Type B pancreatic cell (in vitro differentiated cells): ENCODE measurements at places on chromosomes 5 and 9. TPM values are rescaled to one million over a fixed set of nuclear protein-coding genes. Genes with fewer than 3 reads are reported as not detected.

DELE1 gene
- 45.7 and 67.9 TPM in 2 replicates for total RNA-seq

- peaks cover 4% of the 10 kb centered on the region for H3K36me3 ChIP-seq
- peaks cover 78% of the 10 kb centered on the region for H3K27me3 ChIP-seq
- no peak for DNase-seq
- H3K27ac ChIP-seq, result peak overlapping the region; percentile 76
- peak overlapping the region; percentile 90 for H3K4me3 ChIP-seq
- H3K4me1 ChIP-seq, result peaks cover 25% of the 10 kb centered on the region
These were observed 922 bp downstream of the LMX1B start for GRCh38 chr9:126614455-126615244.

DNA sequence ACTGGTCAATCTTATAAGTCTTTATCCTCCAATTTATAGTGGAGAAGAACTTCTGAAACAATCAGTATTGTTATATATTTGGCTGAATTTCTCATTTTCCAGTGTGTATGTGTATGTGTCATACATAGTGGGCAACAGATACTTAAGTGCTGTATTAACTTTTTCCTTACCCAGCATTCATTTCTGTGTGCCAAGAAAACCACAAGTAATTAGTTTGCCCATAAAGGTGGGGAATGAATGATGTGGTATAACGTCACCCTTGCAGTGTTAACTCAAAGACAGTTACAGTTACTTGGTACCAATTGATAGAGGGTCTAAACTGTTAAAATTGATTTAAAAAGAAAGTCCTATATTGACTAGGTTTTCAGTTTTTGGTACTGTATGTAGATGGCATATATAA is 2.0 kb downstream of the OGN start:
- H3K27ac ChIP-seq, result no peak overlapping the region
- no peaks in the 10 kb centered on the region for H3K27me3 ChIP-seq
- H3K4me3 ChIP-seq, result no peak overlapping the region
- peaks cover 5% of the 10 kb centered on the region for H3K4me1 ChIP-seq
- H3K36me3 ChIP-seq, result no peaks in the 10 kb centered on the region
- DNase-seq, result no peak

GRCh38 chr5:32621256-32621655 is 35.9 kb downstream of the SUB1 start:
- no peak overlapping the region for H3K27ac ChIP-seq
- DNase-seq, result no peak
- H3K4me3 ChIP-seq, result no peak overlapping the region
- no peaks in the 10 kb centered on the region for H3K36me3 ChIP-seq
- peaks cover 2% of the 10 kb centered on the region for H3K27me3 ChIP-seq
- no peaks in the 10 kb centered on the region for H3K4me1 ChIP-seq

LCN1 gene
- not detected in 2 replicates for total RNA-seq

GRCh38 chr5:124675931-124676846 is 70.2 kb downstream of the ZNF608 start:
- no peak overlapping the region for H3K27ac ChIP-seq
- peak overlapping the region; percentile 10 for H3K4me3 ChIP-seq
- peaks cover 19% of the 10 kb centered on the region for H3K36me3 ChIP-seq
- no peak for DNase-seq
- peaks cover 63% of the 10 kb centered on the region for H3K4me1 ChIP-seq
- no peaks in the 10 kb centered on the region for H3K27me3 ChIP-seq

DNA sequence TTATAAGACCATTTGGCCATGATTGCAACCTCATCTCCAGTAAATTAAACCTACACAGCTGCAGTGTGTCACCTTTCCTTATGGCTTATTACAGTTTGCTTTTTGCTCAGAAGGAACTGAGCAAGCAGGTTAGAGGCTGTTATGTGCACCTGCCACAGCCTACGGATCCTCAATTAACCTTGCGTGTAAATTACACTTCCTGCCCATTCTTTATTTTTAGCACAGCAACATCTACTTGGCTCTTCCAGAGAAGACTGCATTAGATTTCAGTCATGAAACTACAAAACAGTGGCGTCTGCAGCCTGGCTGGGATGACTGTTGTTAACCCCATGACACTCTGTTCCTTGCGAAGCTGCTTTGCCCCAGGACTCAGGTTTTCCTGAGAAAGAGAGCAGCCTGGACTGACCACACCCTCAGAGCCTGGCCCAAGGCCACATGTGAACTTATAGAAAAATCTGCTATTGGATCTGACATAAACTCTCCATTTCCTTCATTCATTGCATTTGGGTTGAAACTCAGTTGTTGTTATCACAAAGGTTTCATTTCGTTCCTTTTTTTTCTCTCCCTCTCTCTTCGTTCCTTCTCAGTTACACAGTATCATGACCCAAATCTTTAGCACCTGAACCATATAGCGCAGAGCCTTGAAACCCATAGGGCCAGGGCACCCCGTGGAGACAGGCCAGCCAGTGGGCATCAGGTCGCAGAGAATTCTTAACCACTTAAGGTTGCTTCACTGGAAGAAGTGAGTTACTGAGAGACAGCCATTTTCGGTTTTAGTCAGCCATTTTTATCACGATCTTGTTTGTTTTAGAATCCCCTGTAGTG is 138.6 kb downstream of the PALM2AKAP2 start:
- no peak for DNase-seq
- H3K27ac ChIP-seq, result no peak overlapping the region
- H3K27me3 ChIP-seq, result no peaks in the 10 kb centered on the region
- peaks cover 3% of the 10 kb centered on the region for H3K36me3 ChIP-seq

DNA sequence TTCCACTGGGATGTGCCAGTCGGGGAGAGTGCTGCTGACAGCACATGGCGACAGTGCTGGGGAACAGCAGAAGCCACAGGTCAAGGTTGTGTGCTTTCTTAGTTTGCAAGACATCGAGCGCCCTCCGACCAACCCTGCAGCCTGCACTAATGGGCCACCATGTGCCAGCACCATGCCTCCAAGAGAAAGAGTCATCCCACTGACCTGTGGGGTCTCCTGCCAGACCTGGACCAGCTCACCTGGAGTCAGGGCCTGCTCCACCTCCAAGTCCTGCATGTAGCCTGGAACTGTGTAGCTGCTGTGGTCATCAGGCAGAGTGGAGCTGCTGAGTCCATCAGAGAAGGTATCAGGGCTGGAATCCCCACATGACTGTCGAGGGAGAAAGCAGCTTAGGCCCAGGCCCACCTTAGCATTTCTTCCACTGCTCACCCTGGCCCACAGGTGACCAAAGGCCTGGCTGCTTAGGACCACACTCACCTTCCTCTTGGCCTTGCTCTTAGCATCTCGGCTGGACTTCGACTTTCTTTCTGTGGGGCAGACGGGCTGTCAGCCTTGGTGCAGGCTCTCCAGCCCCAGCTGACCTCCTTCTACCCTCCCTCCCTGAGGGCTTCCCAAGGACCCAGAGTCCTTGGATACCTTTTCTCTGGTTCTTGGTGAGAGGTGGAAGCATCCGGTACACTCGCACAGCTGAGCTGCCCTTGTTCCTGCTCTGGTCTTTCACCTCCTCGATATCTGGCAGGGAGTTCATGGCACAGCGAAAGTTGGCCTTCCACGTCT is 4.1 kb downstream of the IRF1 start:
- peaks cover 14% of the 10 kb centered on the region for H3K36me3 ChIP-seq
- no peaks in the 10 kb centered on the region for H3K27me3 ChIP-seq
- H3K4me3 ChIP-seq, result no peak overlapping the region
- H3K27ac ChIP-seq, result peak overlapping the region; percentile 31

GRCh38 chr9:101478906-101479305 is 43.3 kb upstream of the ALDOB start:
- H3K27ac ChIP-seq, result peak overlapping the region; percentile 96
- H3K36me3 ChIP-seq, result peaks cover 18% of the 10 kb centered on the region
- peaks cover under 1% of the 10 kb centered on the region for H3K27me3 ChIP-seq
- H3K4me1 ChIP-seq, result peaks cover 21% of the 10 kb centered on the region

DNA sequence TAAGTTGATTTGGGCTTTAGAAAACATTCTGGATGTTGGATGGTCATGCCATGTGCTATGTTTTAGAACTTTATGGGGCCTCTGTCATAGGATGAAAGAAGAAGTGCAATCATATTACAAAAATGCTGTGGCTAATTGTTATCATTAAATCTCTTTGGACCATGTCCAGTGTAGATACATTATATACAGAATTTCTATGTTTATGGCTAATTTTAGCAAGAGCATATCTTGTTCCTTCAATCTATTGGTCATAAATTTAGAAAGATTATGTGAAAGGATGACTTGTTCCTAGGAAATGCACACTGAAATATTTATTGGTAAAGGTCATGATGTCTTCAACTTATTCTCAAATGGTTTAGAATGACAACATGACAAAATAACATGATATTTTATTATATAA is 42.4 kb upstream of the ELL2 start:
- H3K27me3 ChIP-seq, result no peaks in the 10 kb centered on the region
- H3K4me1 ChIP-seq, result no peaks in the 10 kb centered on the region
- DNase-seq, result no peak

CMYA5 gene
- 1.2 and 1.4 TPM in 2 replicates for total RNA-seq

DNA sequence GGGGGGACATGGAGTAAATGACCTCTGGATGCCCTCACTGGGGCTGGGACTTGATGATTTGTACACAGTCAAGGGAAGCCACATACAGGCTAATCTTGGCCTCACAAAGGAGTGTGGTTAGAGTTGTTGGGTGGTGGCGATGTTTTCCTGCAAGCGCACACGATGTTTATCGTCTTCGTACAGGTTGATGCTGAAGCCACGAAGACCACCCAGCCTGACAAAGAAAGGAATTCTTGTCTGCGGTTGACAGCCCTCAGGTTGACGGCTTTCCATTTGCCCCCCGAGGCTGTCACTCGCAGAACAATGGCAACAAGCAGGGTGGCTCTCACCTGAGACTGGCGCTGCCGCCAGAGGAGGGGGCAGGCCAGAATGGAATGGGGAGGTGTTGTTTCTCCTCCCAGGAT is 14.1 kb upstream of the XPA start:
- peaks cover 8% of the 10 kb centered on the region for H3K4me1 ChIP-seq
- no peak for DNase-seq
- no peaks in the 10 kb centered on the region for H3K36me3 ChIP-seq
- H3K4me3 ChIP-seq, result peak overlapping the region; percentile 13

GRCh38 chr5:9198394-9198793 is 347.5 kb downstream of the SEMA5A start:
- H3K4me1 ChIP-seq, result peaks cover 5% of the 10 kb centered on the region
- H3K36me3 ChIP-seq, result peaks cover 36% of the 10 kb centered on the region
- H3K4me3 ChIP-seq, result no peak overlapping the region
- no peaks in the 10 kb centered on the region for H3K27me3 ChIP-seq
- H3K27ac ChIP-seq, result no peak overlapping the region

PCDHB5 gene
- total RNA-seq, result 7.3 and 28.8 TPM in 2 replicates

- H3K4me3 ChIP-seq, result peak overlapping the region; percentile 98
- no peak for DNase-seq
- H3K4me1 ChIP-seq, result peaks cover 27% of the 10 kb centered on the region
- H3K36me3 ChIP-seq, result peaks cover 39% of the 10 kb centered on the region
- H3K27me3 ChIP-seq, result no peaks in the 10 kb centered on the region
These were observed 1.8 kb downstream of the SMIM15 start for GRCh38 chr5:61160497-61160896.

GRCh38 chr9:35293376-35293964 is 131.7 kb downstream of the UNC13B start:
- H3K36me3 ChIP-seq, result peaks cover 6% of the 10 kb centered on the region
- no peak for DNase-seq
- H3K4me1 ChIP-seq, result peaks cover 9% of the 10 kb centered on the region
- no peaks in the 10 kb centered on the region for H3K27me3 ChIP-seq

GRCh38 chr5:146758938-146759337 is 119.6 kb downstream of the PPP2R2B start:
- H3K36me3 ChIP-seq, result peaks cover 5% of the 10 kb centered on the region
- DNase-seq, result no peak
- no peak overlapping the region for H3K27ac ChIP-seq
- H3K4me1 ChIP-seq, result peaks cover 36% of the 10 kb centered on the region
- H3K4me3 ChIP-seq, result no peak overlapping the region

- H3K36me3 ChIP-seq, result no peaks in the 10 kb centered on the region
- no peak for DNase-seq
- no peaks in the 10 kb centered on the region for H3K27me3 ChIP-seq
- H3K4me3 ChIP-seq, result no peak overlapping the region
These were observed 11.7 kb downstream of the MED7 start for GRCh38 chr5:157130925-157131324.

DNA sequence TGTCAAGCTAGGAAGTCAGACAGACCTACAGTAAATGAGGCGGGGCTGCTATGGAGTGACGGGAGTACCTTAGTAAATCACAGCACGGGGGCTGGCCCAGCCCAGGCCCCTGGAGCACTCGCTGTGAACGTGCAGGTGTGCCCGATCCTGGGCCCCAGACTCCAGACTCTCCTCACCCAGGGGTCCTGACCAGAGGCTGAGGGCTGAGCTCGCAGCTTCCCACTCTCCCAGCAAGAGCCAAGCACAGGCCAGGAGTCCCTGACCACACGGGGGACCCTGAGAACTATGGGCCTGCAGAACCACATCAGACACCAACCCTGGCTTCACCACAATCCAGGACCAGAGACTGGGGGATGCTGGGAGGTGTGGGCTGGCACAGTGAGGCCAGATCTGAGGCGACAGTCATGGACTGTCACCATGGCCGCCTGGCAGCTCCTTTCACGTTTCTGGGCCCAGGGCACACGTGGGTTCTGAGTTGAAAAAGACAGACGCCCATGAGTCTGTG is 73.4 kb downstream of the ADAMTS2 start:
- H3K27me3 ChIP-seq, result no peaks in the 10 kb centered on the region
- H3K4me3 ChIP-seq, result no peak overlapping the region
- DNase-seq, result peak; percentile 56
- no peak overlapping the region for H3K27ac ChIP-seq
- peaks cover 9% of the 10 kb centered on the region for H3K4me1 ChIP-seq
- H3K36me3 ChIP-seq, result no peaks in the 10 kb centered on the region

- peaks cover 52% of the 10 kb centered on the region for H3K4me1 ChIP-seq
- no peaks in the 10 kb centered on the region for H3K27me3 ChIP-seq
These were observed 127.1 kb downstream of the TRIO start for GRCh38 chr5:14270209-14270702.

CD72 gene
- total RNA-seq, result 1.5 and 2.8 TPM in 2 replicates

GRCh38 chr5:4145511-4145910 is 549.9 kb downstream of the IRX1 start:
- H3K36me3 ChIP-seq, result no peaks in the 10 kb centered on the region
- H3K4me1 ChIP-seq, result peaks cover 12% of the 10 kb centered on the region
- no peak for DNase-seq
- no peak overlapping the region for H3K27ac ChIP-seq
- no peaks in the 10 kb centered on the region for H3K27me3 ChIP-seq

- no peak overlapping the region for H3K27ac ChIP-seq
- no peaks in the 10 kb centered on the region for H3K4me1 ChIP-seq
- no peak overlapping the region for H3K4me3 ChIP-seq
- DNase-seq, result no peak
- H3K36me3 ChIP-seq, result no peaks in the 10 kb centered on the region
These were observed 54.5 kb downstream of the OXCT1 start for GRCh38 chr5:41815663-41816229.

- H3K36me3 ChIP-seq, result no peaks in the 10 kb centered on the region
- H3K4me1 ChIP-seq, result peaks cover 20% of the 10 kb centered on the region
- no peak for DNase-seq
- no peak overlapping the region for H3K4me3 ChIP-seq
- no peak overlapping the region for H3K27ac ChIP-seq
These were observed 285.8 kb upstream of the ZNF462 start for GRCh38 chr9:106577121-106577520.

DNA sequence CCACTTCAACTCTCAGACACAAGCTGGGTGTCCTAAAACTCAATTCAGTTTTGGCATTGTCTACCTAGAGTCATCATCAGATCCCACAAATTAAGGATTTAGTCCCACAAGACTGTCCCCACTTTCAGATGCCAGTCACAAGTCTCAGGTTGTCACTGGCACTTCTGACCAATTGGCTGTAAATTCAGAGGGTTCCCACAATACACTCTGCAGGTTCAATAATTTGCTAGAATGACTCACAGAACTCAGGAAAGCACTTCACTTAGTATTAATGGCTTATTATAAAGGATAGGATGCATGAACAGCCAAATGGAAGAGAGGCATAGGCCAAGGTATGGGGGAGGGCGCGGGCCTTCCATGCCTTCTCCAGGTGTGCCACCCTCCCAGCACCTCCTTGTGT is 209.1 kb downstream of the SREK1 start:
- no peak overlapping the region for H3K4me3 ChIP-seq
- no peaks in the 10 kb centered on the region for H3K4me1 ChIP-seq
- H3K36me3 ChIP-seq, result no peaks in the 10 kb centered on the region

KLHL3 gene
- 7.5 and 9.7 TPM in 2 replicates for total RNA-seq
